T follicular helper cell (primary cell): ENCODE measurements at places on chromosomes 5 and 9.

- no peak for DNase-seq
These were observed 73.7 kb downstream of the PDE4D start for GRCh38 chr5:59819806-59820205.

DNA sequence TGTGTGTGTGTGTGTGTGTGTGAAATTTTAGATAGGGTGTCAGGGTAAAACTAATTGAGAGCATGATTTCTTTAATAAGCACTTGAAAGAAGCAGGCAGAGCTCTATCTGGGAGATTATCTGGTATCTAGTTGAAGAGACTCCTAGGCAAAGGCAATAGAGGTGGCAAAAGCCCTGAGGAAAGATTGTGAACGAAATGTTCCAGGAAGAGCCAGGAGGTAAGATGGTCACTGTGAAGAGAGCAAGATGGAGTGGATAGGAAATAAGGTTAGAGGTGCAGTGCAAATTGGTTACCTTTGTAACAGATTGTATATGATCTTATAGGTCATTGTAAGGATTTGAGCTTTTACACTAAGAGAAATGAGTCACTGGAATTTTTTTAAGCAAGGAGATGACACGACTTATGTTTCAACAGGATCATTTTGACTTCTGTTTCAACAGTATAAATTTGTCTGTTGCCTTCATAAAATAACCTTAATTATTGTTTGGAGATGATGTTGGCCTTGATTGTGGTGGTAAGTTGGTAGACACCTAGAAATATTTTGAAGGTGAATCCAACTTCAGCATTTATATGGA lies 239.6 kb downstream of the PARP8 start:
- DNase-seq, result no peak

GRCh38 chr5:31771500-31771899 lies 132.6 kb downstream of the PDZD2 start:
- DNase-seq, result no peak

GRCh38 chr5:112865128-112865527 lies 4.0 kb downstream of the SRP19 start:
- no peak for DNase-seq

- no peak for DNase-seq
These were observed 1.1 kb downstream of the DNLZ start for GRCh38 chr9:136362450-136362784.
